ENCODE measurements at places on chromosomes 6 and 20. TPM values are rescaled to one million over a fixed set of nuclear protein-coding genes. Genes with fewer than 3 reads are reported as not detected.
A peak's percentile ranks its signal among the peaks of the same experiment; 100 is the strongest.

The DEFB124 gene
- total RNA-seq = not detected

The MATN4 gene
- total RNA-seq = not detected

The C6orf52 gene
- total RNA-seq = 0.78 TPM

The CAGE1 gene
- not detected for total RNA-seq

The PLEKHG1 gene
- total RNA-seq = 7.3 TPM

The GJA10 gene
- not detected for total RNA-seq

The NOX3 gene
- total RNA-seq = not detected

The LINC00237 gene
- not detected for total RNA-seq

The BCAS1 gene
- total RNA-seq = not detected

The COL9A1 gene
- total RNA-seq = 0.24 TPM

The COL11A2 gene
- total RNA-seq = 0.94 TPM

The PPP1R3G gene
- 14.2 TPM for total RNA-seq

The SSTR4 gene
- total RNA-seq = not detected

The TMEM170B gene
- 4.5 TPM for total RNA-seq

The LHFPL5 gene
- not detected for total RNA-seq

- no peak for DNase-seq
These were observed 4.3 kb downstream of the CEBPB start for GRCh38 chr20:50194831-50195523.

GRCh38 chr6:74087899-74088298 lies 391.9 kb downstream of the CD109 start:
- no peak for DNase-seq

GRCh38 chr6:154352898-154353585 lies 3.6 kb downstream of the IPCEF1 start:
- DNase-seq = no peak

DNA sequence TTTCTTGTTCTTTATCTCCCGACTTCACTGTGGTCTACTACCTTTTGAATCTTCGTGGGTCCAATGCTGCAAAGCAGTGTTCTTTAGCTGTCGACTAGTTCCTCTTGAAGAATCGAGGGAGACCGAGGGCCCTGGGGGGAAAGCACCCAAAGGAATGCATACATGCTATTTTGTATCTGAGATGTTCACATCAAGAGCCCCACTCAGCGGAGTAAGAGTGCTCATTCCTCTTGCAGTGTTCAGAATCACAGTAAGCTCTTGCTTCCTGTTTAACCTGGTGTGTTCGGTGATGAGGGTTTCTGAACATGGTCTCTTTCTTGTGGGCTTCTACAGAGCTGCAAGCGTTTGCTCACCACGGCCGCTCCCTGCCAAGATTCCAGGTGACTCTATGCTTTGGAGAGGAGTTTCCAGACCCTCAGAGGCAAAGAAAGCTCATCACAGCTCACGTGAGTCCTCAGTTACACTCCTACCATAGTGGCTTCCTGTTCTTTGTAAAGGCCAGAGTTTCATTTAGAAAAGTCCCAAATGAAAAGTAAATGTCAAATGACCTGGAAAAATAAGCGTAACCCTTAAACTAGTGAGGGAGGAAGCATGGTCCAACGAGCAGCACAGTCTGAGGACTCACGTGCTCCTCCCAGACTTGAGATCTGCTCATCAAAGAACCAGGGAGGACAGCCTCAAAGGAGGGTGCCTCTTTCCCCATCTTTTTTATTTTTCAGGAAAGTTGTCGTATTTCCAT lies 13.3 kb downstream of the IRF4 start:
- no peak for DNase-seq

- no peak for DNase-seq
These were observed 85.2 kb upstream of the CCDC167 start for GRCh38 chr6:37584654-37585522.

DNA sequence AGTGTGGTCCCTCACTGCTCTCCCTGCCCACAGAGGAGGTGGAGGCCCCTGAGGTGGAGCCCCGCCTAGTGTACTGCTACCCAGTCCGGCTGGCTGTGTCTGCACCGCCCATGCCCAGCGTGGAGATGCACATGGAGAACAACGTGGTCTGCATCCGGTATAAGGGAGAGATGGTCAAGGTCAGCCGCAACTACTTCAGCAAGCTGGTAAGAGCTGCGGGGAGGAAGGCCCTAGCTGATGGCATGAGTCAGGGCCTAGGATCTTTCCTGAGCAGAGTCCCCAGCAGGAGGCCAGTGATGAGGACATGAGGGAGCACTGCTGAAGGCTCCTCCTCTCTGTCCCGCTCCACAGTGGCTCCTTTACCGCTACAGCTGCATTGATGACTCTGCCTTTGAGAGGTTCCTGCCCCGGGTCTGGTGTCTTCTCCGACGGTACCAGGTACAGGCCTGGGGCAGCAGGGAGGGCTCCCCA lies 11.2 kb downstream of the PCIF1 start:
- DNase-seq = no peak

DNA sequence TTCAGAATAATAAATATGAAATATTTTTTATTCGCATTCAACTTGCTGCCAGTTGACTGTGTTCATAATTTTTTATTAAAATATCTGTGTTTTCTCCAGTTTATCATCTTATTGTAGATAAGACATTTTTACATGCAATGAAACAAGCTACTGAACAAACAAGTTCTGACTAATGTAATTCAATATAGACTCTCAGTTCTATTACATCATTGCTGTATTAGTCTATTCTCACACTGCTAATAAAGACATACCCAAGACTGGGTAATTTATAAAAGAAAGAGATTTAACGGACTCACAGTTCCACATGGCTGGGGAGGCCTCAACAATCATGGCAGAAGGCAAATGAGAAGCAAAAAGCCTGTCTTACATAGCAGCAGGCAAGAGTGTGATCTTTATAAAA lies 1357.7 kb upstream of the CITED2 start:
- DNase-seq = no peak

DNA sequence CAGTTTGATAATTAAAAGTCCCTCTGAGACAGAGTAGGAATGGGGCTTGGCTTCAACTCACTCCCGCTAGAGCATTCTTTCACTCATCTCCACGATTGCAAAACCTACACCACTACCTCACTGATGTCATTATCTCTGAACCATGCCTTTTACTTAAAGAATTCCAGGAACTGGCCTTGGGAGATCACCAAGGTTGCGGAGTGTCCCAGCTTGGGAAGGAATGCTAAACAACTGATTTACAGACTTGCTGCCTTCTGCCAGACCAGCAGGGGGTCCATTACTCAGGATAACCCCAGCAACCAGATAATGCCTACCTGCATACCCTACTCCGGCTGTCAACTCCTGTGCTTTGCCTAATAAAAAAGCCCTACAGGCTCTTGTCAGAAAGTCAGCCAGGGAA lies 102.2 kb upstream of the RALGAPA2 start:
- DNase-seq = no peak

- DNase-seq = no peak
These were observed 10.5 kb downstream of the ZBTB2 start for GRCh38 chr6:151380848-151381205.

DNA sequence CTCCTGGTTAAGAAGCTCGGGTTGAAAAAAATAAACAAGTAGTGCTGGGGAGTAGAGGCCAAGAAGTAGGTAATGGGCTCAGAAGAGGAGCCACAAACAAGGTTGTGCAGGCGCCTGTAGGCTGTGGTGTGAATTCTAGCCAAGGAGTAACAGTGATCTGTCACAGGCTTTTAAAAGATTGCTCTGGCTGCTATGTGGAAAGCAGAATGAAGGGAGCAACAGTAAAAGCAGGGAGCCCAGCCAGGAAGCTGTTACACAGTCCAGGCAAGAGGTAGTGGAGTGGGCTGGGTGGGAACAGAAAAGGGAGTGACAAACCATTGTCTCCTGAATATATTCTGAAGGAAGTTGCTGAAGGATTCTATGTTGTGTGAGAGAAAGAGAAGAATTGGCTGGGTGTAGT lies 2.0 kb downstream of the HFE start:
- DNase-seq = no peak

- DNase-seq = peak; percentile 79
These were observed 40.9 kb upstream of the CDH22 start for GRCh38 chr20:46349035-46349741.

DNA sequence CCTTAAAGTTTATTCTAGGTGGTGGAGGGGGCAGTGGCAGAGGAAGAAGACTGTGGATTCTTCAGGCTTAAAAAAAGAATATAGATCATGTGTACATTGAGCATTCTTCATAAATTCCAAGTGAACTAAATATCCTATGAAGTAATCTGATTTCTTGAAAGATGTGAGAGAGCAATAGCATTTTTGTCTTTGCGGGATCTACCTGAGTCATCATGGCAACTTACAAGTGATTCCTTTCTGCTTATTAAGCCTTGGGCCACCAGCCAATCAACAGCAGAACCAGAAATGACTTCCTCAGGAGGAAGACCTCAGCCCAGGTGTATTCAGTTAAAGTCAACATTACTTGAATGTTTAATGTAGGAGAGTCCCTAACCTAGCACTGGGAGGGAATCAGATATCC lies 756.9 kb downstream of the TFAP2A start:
- no peak for DNase-seq

GRCh38 chr20:4158466-4159050 lies 143.2 kb upstream of the RNF24 start:
- DNase-seq = peak; percentile 28

DNA sequence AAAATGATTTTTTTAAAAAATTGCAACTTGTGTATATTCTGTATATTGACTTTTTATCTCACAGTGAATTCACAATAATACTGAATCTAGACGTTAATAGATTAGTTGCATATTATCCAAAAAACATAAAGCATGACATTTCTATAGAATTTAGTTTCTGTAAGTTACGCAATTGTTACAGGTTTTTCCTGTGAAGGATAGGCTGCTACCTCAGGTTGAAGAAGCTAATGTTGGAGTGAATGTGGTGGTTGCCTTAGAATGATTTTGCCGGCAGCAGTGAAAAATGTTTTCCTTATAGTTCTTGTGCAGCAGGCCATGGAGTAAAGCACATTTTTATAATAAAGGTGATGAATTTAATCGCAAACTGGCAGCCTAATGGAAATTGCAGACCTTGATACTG lies 20.5 kb downstream of the QKI start:
- no peak for DNase-seq

DNA sequence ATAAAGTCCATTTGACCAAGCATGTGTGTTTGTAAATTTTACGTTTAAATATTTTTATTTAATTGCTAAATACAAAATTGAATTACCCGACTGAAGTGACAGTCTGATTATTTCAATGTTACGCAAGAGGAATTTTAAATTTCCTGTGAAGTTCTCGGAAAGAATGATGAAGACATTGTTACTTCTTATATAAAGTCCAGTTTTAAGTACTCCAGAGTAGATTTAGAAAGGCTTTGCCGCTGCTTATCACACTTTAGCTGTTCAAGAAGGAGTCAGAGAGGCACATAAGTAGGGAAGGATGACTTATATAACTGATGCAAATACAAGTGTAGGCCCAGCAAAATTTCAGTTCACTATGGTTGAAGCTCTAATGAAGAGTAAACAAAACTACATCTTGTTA lies 265.1 kb upstream of the CITED2 start:
- no peak for DNase-seq

GRCh38 chr6:129184324-129184723 lies 301.4 kb downstream of the LAMA2 start:
- no peak for DNase-seq

DNA sequence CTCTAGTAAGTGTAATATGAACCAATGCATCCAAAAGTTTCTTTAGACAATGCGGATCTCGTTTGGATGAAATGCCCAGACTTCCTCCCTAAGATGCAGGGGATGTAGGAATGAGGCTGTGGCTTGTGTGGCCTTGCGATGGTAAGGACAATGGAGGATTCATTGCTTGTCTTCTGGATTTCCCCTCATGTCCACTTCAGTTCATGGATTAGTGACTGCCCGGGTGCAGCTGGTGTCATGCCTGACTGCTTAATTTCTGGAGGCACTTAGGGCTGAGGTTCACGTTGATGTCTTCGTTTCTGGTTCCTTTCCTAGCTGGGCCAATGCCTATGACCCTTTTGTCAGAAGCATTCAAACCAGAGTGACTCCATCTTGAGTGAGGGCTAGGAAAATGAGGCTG lies 93.8 kb downstream of the SCP2D1 start:
- DNase-seq = no peak

DNA sequence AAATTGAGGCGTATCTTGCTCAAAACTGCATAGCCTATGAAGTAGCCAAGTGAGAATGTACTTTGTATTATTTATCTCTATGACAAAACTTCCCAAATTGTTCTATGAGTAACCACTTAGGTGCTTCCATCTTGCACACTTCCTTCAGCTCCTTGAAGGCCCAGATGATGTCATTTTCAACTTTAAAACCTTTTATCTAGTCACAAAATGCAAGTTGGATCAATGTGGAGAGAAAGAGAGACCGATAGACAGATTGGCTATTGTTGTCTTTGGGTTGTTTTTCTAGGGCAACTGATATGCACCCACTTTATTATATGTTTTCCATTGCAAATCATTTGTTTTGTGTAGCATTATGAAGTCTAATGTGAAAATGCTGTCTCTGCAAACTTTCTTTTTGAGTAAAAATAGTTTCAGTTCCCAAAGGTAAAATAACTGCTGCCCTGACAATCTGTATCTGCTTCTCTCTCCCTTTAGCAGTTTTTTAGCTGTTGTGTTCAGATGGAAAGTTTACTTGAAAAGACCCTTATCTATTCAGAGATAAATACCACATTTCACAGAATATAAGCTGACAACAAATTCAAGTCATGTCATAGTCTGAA lies 73.7 kb upstream of the CITED2 start:
- DNase-seq = no peak

DNA sequence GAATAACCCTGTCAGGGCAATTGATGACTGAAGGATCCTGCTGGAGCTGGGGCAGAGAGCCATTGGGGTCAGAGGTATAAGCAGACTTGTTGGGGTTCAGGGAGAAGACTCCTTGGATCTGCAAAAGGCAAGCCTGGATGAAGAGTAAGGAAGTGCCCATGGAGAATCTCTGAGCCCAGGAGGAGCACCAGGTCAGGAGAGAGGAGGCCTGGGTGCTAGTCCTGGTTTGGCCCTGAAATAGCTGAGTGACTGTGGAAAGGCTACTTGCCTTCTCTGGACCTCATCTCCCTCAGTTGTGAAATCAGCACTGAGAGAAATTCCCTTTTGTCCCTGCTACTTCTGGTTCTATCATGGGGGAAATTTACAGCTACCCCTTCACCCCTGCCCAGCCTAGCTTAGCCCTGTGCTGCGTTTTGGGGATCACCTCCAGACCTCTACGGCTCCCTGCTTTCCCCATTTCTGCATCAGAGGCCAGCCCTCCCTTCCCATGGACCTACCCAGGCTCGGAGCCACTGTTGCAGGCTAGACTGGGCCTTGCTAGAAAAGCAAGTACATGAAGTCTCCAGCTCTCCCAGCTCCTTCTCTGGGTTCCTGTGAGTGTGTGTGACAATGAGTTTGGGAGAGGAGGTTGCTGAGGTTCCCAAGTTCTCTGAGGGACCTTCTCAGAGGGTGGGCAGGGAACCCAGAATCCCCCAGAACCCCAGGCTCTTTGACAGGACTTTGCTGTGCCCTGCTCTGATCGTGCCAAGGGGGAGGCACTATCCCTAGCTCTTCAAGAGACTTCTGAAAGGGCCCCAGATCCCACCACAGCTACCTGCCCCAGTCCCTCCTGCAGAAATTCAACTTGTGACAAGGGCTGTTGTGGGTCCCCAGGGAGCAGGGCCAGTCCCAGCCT lies 2.3 kb upstream of the NCR2 start:
- no peak for DNase-seq

GRCh38 chr6:116280161-116280932 lies 617 bp upstream of the TSPYL1 start:
- no peak for DNase-seq

Measured in Right ventricle myocardium superior (tissue), 1 donor.